ENCODE measurements at places on chromosomes 12 and 14.

DNA sequence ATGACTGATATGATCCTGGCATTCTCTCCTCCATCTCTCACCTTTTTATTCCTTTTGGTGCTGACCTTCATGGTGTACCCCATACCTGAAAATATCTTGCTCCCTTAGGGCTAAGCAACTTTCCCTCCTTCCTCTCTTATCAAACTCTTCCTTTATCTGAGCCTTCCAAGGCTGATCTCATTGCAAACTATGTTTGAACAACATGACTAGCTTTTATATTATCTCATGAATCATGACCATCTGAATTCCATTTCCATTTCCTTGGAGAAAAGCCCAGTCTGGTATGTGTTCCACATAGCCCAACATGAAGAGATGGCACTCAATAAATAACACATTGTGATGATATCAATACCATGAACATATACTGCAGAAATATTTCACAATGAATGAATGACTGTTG is 111.6 kb downstream of the TSPAN8 start:
- no peak for DNase-seq

DNA sequence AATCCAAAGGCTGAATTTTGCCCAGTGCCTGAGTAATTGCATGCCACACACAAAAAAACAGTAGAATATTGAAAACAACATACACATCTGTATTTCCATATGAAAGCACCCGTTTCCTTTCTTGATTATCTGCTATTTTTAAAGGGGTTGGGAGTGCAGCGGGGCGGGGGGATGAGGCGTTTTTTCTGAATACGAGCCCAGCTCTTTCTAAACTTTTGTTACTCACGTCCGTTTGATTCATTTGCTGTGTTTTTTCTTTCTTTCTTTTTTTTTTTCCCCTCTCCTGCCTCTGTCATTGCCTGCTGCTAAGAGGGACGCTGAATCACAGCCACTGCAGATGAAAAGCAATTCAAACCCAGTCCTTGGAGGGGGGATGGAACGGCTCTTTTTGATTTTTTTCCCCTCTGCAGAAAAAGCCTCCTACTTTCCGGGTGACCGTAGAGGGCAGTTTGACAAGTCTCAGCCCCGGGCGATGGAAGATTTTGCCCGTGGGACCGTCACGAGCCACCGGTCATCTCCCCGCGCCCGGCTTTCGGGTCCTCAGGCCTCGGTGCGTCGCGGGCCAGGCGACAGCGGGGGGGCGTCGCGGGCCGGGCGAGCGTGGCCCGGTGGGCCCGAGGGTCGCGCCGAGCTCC is 572 bp upstream of the RASSF8 start:
- DNase-seq = no peak

GRCh38 chr14:66650491-66650911 is 142.6 kb downstream of the GPHN start:
- DNase-seq = no peak

DNA sequence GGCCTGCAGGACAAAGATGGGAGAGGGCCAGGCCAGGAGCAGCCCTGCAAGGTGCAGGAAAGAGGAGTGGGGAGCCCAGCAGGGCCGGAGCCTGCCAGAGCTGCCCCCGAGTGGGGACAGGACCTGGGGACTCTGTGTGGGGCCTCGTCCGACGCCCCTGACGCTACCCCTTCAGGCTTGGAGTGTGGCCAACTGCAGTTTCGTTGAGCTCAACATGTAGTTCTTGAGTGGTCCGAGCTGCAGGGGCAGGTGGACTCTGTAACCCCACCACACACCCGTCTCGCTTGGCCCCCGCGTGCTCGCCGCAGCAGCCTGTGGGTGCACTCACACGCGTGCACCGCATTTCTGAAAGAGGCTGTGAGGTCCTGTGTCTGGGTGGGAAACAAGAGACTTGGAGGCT is 2.0 kb downstream of the ASPG start:
- no peak for DNase-seq

- DNase-seq = no peak
These were observed 261.2 kb downstream of the DPF3 start for GRCh38 chr14:72632727-72633126.

DNA sequence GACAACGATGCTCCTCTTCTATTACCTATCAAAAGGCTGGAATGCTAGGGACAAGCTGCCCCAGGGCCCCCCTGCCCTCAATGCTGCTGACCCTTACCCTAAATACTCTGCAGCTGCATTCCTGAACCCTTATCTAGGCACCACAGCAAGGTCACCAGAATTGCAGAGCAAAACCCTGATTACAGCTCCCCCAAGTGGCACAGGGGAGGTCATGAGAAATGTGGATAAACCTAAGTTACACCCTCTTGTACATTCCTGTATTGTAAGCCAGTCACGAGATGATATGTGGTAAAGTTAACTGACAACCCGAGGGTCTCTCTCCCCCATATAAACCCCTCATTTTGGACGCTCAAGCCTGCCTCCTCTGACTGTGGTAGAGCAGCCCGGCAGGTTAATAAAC is 411.8 kb upstream of the STXBP6 start:
- no peak for DNase-seq

GRCh38 chr12:53476769-53477209 is 22.5 kb downstream of the MAP3K12 start:
- peak; percentile 65 for DNase-seq

- DNase-seq = no peak
These were observed 7.3 kb upstream of the HHIPL1 start for GRCh38 chr14:99637624-99638023.

- DNase-seq = no peak
These were observed 30.8 kb downstream of the NOS1 start for GRCh38 chr12:117330441-117331113.

All from NCI-H524 (cell line).